ENCODE measurements at places on chromosomes 4 and X.

GRCh38 chr4:657338-657833 lies 16.7 kb downstream of the ATP5ME start:
- DNase-seq, result no peak

- DNase-seq, result no peak
These were observed 395.9 kb downstream of the GPAT3 start for GRCh38 chr4:83931659-83932438.

- DNase-seq, result no peak
These were observed 400.1 kb upstream of the NWD2 start for GRCh38 chr4:36844448-36844847.

- DNase-seq, result no peak
These were observed 1.6 kb downstream of the APBB2 start for GRCh38 chr4:41212616-41213203.

- no peak for DNase-seq
These were observed 413.6 kb downstream of the AFF2 start for GRCh38 chrX:148913971-148914370.

DNA sequence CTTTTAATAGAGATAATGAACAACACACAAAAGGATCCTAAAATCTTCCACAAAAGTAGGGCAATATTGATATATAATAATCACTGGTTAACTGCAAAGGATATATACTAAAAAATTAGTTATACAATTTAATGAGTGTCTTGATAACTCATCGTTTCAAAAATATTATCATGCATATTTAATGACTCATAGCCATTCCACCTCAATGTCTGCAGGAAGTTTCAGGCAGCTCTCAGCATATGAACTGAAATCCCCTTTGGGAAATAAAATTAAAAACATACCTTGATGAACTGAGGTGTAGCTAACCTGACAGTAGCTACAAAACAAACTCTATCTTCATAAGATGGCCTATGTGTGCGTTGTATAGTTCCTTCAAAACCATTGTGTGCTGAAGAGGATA lies 62.9 kb downstream of the TMEM165 start:
- DNase-seq, result no peak

GRCh38 chr4:39346856-39347519 lies 19.2 kb downstream of the RFC1 start:
- DNase-seq, result no peak

GRCh38 chr4:40856840-40857362 lies 107.1 kb downstream of the NSUN7 start:
- no peak for DNase-seq

- no peak for DNase-seq
These were observed 56.9 kb downstream of the CLCN3 start for GRCh38 chr4:169677150-169677748.

DNA sequence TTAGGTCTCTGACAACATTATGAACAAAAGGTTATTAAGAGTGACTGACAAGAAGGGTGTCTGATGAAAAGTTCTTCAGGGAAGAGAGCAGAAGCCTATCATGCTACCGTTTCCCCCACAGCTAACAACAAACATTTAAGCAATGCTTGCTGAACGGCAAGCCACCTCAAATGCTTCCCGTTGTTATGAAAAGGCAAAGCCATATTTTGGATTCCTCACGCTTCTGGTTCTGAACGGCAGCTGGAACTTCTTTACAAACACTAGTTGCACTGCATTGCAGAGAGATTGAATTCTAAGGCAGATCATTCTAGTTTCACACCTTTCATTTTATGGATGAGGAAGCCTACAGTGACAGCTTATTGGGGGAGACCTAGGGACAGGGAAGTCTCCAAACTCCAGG lies 48.6 kb upstream of the NAP1L5 start:
- no peak for DNase-seq

- no peak for DNase-seq
These were observed 55.3 kb upstream of the MSANTD1 start for GRCh38 chr4:3193531-3194203.

GRCh38 chrX:31934842-31935370 lies 863.1 kb upstream of the FTHL17 start:
- no peak for DNase-seq

- DNase-seq, result no peak
These were observed 11.3 kb downstream of the CETN2 start for GRCh38 chrX:152819266-152819665.

DNA sequence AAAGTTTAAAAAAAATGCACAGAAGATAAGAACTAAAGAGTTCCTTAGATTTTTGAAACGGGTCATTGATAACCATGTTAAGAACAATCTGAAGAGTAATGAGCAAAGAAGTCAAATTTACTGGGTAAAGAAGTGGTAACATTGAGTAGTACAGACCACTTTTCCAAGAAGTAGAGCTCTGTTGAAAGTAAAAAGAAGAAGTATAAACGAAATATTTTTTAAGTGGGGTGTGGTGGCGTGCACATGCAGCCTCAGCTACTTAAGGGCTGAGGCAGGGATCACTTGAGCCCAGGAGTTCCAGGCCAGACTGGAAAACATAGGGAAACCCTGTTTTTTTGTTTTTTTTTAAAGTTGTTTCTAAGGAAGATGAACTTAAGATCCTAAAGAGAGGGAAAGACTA lies 68.5 kb downstream of the UBA6 start:
- no peak for DNase-seq

DNA sequence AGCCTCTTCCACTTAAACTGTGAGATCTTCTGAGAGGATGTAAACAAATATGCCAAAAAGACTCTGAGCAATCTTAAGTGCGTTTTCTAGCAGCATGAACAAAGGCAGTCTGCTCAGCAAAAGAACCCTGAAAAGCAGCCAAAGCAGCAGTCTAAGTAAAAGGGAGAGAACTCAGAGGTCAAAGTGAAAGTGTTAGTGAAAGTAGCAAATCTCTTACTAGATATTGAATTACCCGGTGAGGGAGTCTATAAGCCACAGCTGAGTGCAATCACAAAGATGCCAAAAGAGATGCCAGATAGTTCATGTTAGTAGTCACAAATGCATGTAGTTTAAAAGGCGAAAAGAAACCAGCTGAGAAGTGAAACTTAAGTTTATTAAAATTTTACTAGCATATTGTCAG lies 7.9 kb upstream of the GNRHR start:
- no peak for DNase-seq

GRCh38 chrX:103367502-103367901 lies 8.8 kb upstream of the BEX3 start:
- DNase-seq, result no peak

- DNase-seq, result no peak
These were observed 32.7 kb downstream of the TMSB4X start for GRCh38 chrX:13007519-13008188.

- DNase-seq, result no peak
These were observed 1730.3 kb upstream of the TENM3 start for GRCh38 chr4:180512801-180513475.

- DNase-seq, result no peak
These were observed 27.2 kb downstream of the PJA1 start for GRCh38 chrX:69138118-69138390.

DNA sequence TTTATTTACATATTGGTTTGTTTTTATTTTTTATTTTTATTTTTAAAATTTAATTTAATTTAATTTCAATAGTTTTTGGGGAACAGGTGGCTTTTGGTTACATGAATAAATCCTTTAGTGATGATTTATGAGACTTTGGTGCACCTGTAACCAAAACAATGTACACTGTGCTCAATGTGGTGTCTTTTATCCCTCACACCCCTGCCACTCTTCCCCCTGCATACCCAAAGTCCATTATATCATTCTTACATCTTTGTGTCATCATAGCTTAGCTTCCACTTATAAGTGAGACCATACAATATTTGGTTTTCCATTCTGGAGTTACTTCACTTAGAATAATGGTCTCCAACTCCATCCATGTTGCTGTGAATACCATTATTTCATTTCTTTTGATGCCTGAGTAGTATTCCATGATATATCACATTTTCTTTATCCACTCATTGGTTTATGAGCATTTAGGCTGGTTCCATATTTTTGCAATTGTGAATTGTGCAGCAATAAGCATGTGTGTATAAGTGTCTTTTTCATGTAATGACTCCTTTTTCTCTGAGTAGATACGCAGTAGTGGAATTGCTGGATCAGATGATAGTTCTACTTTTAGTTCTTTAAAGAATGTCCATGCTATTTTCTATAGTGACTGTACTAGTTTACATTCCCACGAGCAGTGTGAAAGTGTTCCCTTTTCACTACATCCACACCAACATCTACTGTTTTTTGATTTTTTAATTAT lies 157.1 kb downstream of the CPXCR1 start:
- DNase-seq, result no peak

DNA sequence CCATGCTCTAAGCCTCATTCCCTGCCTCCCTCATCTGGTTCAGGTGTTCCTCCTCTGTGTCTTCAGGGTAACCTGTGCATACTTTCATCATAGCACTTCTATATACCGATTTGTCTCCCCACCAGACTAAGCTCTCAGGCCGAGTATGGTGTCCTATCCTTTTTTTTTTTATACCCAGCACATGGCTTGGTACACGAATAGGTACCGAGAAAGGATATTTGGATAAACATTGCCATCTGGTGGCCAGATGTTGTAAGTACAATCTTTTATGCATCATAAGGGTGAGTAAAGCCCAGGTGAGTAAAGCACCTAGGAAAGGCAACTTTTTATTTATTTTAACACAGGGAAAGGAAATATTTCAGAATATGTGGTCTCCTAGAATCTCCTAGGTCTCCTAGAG lies 68.4 kb downstream of the MID2 start:
- peak; percentile 4 for DNase-seq

DNA sequence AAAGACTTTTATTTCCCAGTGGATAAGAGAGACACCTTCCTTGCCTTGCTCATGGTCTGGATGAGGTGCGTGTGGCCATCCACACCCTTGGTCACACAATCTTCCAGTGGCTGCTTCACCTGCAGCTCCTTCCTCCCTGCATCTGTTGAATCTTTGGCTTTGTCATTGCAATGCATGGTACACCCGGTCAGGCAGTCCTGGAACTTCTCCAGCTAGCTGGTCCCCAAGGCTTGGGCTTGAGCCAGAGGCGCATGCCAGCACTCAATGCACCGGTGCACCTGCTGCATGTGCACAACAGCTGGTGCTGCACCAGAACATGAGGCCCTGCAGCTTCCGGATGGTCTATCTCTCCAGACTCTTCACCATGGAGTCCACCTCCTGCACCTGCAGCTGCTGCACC lies 31.7 kb downstream of the SCML1 start:
- no peak for DNase-seq

DNA sequence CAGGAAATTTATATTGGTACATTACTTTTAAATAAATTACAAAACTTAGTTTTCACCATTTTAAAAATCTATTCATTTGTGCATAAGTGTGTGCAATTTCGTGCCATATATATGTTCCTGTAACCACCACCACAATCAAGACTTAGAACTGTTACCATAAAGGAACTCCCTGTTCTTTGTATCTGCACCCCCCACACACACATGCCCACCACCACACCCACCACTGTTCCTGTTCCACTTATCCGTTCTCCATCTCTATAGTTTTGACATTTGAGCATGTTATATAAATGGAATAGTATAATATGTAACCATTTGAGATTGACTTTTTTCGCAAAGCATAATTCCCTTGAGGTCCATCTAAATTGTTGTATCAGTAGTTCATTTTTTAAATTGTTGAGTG lies 73.7 kb downstream of the TAF1 start:
- DNase-seq, result no peak

- no peak for DNase-seq
These were observed 210.8 kb upstream of the TEX13C start for GRCh38 chrX:125108921-125109320.

DNA sequence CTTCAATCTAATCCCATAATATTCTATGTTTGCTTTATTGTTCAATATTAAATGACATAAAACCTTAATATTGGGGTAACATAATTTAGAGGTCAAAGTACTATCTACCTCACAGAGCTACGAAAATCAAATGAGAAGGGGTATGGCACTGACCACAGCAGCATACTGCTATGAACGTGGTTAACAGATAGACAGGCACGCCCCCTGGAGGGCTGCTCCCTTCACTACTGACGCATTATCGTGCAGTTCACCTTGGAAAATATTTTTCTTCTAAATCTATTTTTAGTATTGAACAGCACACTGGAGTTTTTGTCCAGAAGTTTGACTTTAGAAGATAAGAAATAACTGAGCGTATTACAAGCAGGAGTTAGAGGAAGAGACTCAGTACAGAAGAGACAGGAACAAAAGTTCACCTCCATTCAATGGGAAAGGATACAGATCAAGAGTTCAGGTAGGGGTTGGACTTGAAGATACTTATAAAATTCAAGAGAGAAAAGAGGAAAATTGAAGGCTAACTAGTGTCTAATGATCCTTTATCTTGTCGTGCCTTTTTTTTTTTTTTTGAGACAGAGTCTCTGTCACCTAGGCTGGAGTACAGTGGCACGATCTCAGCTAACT lies 22.7 kb downstream of the MAP9 start:
- no peak for DNase-seq

GRCh38 chr4:132646186-132646585 lies 502.9 kb upstream of the PCDH10 start:
- DNase-seq, result no peak

DNA sequence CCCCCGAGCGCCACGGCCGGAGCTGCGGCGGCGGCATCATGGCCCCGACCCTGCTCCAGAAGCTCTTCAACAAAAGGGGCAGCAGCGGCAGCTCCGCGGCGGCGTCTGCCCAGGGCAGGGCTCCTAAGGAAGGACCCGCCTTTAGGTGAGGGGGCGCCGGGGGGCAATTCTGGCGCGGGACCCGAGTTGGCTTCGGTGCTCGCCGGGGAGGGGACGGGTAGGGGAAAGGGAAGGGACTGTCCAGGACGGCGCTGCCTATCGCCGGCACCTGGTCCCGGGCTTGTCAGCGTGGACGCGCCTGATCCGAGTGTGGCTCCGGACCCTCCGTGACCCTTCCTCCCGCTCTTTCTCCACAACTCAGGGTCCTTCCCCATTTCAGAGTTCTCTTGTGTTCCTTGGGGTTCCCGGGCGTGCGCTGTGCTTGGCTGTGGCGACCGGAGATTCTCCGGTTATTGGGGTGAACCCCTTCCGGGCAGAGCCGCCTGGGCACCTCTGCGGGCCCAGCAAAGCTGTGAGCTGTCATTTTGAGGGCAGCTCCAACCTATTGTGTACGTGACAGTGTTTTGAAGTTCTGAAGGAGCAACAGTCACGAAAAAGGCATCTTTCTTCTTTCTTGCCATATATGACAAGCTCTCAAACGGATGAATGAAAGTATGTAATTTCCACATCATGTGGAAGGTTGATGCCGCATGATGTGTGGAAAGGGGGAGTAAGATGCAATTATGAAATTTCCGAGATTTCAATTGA lies 522 bp downstream of the FNIP2 start:
- DNase-seq, result no peak

Measured in NCI-H1930 (cell line).